ENCODE measurements at places on chromosomes 5 and 9.

GRCh38 chr9:113772121-113772810, 103.8 kb upstream of the ZNF618 start:
- no peak for DNase-seq

DNA sequence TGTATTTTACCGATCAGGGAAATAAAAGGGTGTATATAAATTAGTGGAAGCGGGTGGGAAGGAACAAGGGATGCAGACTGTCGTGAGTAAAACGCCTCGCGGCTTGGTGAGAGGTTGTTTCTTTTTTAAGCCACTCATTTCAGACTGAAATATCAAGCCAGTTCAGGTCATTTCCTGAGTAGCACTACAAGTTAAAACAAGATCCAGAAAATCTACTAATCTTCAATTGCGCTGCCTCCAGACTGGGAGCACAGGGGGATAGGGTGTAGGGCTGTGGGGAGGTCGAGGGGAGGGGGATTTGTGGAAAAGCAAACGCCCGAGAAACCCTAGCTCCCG, 140.8 kb downstream of the TSSK1B start:
- no peak for DNase-seq

DNA sequence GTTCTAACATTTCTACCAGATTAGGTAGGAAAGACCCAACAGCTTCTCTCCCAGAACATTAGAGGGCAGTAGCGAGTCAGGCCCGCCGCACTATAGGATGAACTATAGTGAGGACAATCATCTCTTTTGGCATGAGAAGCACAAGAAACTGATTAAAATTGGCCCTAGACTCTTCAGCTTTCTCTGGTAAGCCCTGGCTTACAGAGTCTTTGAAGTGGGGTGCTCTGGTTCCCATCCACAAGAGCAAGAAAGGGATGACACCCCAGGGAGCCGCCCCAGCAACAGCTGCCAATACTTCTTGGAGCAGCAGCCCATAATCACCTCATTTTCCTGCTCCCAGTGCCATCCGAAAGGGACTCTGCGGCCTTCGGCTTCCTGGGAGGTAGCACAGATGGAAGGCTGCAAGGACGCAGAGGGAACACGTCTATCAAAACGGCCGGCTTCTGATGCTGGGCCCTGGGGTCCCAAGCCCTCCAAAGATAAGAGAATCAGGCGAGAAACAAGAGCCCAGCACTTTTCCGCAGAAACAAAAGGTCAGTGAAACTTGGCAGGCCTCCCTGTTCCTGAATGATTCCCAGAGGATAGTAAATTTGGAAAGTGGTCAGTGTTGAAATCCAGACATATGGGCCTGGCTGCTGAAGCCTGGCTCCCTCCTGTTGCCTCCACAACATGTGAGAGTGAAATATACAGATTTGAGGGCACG, 69.3 kb downstream of the HSD17B3 start:
- DNase-seq, result no peak

DNA sequence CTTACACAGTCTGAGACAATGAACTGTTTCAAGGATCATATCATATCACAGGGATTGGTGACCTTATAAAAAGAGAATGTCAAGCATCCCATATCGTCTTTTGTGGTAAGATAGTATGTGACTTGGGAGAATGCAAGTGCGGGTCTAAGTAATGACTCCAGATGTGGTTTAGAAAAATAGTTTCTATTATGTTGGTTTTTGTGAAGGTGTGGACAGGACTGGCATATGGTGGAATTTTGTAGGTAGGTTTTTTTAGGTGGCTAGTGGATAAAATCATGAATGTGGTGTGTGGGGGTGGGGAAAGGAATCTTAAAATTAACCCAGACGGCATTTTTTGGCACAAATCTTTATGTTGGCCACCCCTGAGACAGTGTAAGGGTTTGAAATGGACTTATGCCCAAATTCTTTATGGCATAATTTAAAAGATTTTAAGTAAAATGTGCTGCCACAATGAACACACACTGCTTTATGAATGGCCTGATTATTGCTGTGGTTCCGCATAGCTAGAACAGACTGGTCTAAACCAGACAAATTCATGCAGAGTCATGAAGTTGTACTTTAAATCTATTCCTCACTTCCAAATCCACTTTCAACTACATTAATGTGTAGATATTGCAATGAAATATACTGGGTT, 204.8 kb upstream of the HAPLN1 start:
- no peak for DNase-seq

DNA sequence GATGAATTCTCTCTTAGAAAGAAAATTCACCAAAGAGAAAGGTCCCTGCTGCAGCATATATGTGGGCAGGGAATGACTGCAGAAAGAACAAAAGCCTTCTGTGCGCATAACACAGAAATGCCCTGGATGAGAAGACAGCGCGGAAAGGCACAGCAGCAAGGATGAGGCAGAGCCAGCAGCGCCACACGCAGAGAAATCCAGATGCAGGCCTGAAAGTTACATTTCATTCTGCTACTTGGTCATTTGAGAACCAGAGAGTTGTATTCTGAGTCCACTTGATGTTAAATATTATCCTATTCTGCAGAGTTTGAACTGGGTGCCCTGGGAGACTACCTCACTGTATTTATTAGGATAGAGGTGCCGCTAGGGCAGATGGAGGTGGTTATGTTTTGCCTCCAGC, 68.5 kb downstream of the GLDC start:
- DNase-seq, result no peak

DNA sequence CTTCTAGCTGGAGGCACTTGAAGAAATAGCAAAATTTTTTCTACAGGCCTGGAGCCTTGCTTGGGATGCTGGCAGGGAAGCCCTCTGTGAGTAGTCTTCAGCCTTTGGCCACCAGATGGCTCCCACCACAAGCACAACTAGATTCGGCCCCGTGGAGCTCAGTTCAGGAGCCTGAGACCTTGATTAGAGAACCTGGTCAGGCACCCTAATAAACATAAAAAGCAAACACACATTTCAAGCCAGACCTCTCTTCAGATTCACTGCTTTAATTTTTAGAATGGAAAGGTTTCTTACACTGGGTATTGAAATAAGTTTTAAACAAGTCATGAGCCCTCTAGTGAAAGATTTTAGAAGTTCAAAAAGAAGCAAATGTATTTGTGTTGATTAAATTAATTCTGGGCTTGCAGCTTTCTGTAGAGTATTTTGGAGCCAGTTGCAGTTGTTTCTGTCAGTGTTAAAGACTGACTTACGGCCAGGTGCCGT, 41.4 kb downstream of the GLRX start:
- no peak for DNase-seq

GRCh38 chr5:168239325-168239724, 52.1 kb upstream of the WWC1 start:
- no peak for DNase-seq

DNA sequence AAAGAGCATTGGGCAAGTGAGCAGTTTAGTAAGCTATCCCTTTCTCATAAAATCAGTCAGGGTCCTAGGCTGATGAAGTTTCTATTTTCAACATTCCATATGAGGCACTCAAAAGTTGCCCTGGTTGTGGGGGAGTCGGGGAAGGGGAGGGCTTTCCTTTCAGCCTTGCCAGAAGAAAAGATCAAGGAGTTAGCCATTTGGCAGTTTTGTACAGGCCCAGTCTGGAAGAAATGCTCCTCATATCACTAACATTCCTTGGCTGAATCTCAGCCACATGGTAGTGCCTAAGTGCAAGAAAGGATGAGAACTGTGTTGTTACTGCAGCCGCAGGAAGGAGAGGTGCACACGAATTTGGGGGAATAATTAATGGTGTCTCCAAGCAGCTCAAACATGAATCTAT, 60.8 kb downstream of the ZNF474 start:
- DNase-seq, result no peak

DNA sequence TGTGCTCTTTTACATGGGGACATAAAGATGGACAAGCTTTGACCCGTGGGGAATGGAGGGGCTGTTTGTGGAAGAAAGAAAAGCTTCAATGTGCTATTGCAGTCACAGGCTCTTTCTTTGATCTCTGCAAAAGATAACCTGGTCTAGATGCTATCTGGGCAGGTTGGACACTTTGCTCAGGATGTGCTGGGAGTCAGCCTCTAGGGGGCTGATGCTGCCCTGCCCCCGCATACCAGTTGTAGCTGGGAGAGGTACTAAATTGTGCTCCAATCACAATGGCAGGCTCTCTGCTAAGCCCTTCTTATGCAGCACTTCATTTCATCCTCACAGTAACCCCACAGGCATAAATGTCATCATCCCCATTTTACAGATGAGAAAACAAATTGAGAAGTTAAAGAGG, 67.2 kb downstream of the PSD2 start:
- DNase-seq, result no peak

DNA sequence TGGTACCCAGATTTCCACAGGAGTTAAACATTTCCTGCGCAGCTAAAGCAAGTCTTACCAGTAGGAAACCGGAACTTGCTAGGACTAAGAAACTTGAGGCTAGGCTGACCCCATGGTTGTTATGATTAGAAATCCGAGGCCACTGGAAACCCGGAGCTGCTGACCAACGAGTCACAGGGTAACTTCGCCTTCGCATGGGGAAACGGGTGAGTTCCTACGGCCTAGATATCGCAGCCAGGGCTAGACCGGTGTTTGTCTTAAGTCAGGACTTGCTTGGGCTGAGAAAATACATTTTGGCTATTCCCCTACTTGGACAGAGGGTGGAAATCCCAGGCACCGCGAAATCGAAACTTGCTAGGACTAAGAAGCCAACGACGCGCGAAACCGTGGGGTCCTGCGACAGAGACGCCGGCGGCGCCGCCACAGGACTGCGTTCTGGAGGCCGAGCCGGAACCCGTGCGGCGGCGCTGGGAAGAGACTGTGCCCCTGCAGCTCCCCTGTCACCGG, 1.6 kb upstream of the ANXA2R start:
- peak; percentile 72 for DNase-seq

DNA sequence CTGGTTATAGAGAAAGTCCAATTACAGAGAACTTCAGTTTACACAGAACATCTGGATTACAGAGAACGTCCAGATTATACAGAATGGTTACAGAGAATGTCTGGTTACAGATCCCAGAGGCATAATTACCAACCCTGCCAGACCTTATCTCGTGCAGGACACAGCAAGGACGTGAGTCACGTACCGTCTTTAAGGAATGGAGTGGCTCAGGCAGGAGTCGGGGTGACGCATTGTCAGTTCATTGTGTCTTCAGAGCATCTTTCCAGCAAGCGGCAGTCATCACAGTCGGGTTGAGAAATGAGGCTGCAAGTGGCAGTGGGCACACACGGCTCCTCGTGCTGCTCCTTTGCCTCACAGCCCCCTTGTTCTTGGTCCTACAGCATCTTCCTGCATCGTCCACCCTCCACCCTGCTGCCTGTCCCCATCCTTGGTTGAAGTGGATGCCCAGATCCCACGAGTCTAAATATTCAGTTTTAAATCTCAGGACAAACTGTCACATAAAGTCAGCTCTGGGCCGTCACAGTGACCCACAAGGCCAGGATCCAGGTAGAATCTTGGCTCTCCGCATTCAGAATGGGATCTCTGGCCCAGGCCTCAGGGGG, 30.0 kb upstream of the SLC6A19 start:
- no peak for DNase-seq

GRCh38 chr5:156698323-156698722, 151.8 kb upstream of the PPP1R2B start:
- no peak for DNase-seq

DNA sequence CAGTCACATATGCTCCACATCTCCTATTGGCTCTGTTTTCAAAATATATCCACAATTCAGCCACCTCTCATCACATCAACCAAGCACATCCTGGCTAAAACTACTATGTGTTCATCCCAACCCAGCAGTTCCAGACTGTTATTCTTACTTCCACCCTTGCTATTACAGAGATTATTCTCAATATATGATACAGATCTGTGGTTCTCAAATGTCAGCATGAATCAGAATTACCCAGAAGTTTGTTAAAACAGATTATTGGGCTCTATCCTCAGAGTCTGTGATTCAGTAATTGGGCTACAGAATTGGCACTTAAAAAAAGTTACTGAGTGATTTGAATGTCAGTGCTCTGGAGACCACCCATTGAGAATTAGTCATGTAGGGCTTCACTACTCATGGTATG, 78.8 kb upstream of the IZUMO3 start:
- DNase-seq, result no peak

GRCh38 chr9:91873637-91874051, 76.4 kb downstream of the ROR2 start:
- no peak for DNase-seq

DNA sequence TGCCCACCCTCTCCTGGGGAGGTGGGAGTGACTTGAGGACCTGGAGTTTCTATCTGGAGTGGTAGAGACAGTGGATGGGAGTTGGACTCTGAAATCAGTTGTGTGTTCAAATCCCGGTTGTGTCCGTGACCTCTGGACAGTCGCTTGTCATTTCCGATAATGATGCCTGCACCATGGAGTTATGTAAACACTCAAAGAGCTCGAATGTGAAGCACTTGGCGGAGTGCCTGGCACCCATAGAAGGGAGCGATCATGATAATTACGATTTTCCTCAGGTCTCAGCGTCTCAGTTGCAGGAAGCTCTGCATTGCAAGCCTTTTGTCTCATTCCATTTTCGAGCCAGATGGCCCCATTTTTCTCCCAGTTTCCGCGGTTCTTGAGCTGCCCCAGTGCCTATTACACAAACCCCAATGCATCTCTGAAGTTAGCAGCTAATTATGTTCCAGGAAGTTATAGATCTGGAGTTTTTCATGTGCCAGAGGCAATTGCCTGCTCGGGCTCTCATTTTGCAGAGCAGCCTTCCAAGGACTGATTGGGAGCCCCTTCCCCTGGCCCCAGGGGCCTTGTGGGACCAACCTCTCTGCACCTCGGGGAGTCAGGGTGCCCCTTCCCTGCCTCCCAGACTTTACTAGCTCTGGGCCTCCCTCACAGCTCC, 175.5 kb upstream of the MVB12B start:
- DNase-seq, result no peak

DNA sequence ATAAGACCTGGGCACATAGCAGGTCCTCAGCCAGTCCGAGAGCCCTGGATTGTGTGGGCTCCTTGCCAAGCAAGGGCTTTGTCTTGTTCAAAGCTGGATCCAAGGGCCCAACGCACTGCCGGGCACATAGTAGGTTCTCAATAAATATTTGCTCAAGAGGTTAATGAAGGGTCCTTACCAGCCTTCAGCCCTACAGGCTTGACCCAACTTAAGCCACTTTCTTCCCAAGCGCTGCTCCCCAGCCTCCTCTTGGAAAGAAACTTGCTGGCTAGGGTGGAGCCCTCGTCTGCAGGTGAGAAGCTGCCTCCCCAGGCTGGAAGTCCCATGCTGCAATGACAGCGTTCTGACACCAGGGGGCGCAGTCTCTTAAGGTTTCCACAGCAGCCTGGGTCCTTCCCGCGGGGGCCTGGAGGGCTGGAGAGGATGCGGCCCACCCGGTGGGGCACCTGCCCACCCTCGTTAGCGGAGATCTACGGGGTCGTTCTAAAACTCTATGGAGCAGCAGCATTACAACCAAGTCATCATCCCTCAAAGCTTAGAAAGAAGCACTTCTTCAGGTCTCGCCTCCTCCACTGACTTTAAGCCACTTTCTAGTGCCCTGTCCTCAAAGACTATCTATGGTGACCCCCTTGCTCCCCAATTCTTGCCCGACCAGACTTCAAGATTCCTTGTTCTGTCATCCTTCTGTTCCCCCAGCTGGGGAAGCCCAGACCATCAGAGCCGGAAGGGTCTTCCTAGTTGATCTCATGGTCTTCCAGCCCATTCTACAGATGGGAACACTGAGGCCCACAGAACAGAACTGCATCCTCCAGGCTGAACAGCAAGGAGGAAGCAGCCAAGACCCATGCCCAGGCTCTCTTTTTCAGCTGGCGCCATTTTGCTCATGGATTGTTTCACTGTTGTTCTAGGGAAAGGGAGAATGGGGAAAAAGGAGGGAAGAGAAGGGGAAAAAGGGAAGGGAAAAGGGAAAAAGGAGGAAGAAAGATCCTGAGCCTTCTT, 115.4 kb downstream of the LHX2 start:
- no peak for DNase-seq
